ENCODE measurements at places on chromosomes 2 and 18.

DNA sequence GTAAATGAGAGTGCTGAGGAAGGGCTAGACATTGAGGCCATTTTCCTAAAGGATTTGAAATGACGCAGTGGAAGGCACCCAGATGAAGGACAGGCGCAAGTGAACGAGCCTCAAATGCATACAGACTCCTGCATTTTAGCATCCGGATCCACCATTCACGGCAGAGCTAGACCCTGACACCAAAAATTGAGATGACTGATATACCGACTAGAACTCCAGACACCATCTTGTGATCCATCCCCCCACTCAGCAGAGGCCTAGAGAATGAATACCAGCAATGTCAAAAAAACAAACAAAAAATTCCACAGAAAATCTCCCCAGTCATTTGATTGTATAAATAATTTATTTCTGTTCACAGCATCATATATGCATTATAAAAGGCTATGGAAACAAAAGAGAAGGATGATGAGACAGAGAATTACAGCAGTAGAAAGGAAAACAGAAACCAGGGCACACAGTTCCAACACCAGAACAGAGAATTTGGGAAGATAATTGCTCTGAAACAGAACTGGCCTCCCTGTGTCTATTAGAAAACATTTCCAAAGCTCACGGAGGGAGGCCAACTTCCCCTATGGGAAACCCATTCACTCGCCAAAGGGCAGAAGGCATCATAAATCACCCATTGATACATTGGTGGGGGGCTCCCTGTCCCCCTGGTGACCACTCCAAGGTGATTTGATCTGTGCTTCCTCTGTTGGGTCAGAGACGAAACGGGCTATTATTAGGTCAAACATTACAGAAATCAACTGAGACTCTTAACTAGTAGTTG, 4.0 kb downstream of the ARL4C start:
- DNase-seq = peak; percentile 37

GRCh38 chr2:169229590-169229989, 132.7 kb downstream of the LRP2 start:
- DNase-seq = no peak

GRCh38 chr2:26591619-26592505, 49.3 kb downstream of the CIB4 start:
- DNase-seq = no peak

GRCh38 chr18:9137168-9138066, 836 bp downstream of the ANKRD12 start:
- peak; percentile 81 for DNase-seq

- DNase-seq = no peak
Measured at GRCh38 chr2:217804791-217805667, 197.8 kb downstream of the TNS1 start.

GRCh38 chr18:80070825-80071224, 36.6 kb downstream of the RBFA start:
- no peak for DNase-seq

DNA sequence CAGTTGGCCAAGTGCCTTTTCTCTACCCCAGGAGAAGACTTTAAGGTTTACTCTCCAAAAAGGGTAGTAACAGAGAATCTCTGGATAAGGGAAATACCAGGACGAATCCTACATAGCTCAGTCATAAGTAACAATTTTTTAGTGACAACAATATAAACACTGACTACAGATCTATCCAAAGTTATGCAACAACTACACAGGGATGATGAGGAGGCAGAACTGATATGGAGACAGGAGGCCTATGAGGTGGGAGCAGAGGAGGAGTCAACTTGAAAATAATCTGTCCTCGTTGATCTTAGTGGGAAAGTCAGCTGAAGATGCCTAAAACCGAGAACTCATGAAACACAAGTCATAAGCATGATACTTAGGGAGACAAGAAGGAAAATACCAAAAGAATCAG, 40.2 kb downstream of the SLC35F5 start:
- DNase-seq = no peak

DNA sequence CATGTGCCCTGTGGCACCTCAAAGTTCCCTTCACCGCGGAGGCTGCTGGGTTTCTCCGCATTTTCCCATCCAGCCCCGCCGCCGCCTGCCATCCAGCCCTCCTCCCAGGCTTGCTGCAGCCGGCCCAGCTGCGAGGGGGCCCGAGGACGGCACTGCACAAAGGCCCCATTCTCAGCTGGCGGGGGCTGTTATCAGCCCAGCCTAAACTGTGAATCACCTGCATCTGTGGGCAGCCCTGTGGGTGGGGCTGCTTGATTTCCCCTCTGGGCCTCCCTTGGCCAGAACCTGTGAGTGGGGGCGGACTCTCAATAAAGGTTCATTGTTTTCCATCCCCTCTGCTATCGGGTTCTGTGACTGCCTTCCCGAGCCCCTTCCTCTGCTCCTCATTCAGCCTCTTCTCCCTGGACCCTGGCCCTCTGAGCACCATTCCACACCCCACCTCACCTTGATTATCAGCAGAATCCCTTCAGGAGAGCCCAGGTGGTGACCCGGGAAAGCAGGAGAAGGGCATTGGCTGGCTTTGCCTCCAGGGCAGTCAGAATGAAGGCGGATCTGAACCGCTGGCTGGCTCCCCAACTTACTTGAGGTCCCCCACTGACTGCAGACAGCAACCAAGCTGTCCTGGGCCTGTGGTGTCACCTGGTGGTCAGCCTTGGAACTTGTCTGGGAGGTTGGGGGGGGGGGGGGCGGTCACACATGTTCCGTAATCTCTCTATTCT, 204.5 kb downstream of the ZFP36L2 start:
- DNase-seq = no peak

DNA sequence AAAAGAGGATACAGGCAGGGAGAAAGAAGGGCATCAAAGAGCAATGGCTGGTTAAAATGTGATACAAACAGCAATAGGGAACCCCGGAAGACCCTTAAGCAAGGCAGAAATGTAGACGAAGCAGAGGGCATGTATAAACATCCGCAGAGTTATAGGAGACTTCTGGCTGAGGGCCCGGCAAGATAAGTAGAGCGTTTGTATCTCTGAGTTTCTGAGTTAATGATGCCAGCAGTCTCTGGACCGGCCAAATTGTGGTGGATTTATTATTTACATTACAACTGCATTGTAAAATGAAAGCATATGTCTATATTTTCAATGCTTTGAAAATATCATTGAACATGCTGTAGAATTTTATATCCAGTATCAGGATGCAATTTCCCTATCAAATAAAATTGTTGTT, 148.0 kb upstream of the KCTD1 start:
- no peak for DNase-seq

All from CD4-positive, alpha-beta T cell treated with Interleukin-21 for 1 hour (primary cell).